ENCODE measurements at places on chromosomes 7 and 10.

GRCh38 chr10:44857363-44858016, 53.6 kb upstream of the TMEM72 start:
- DNase-seq = peak; percentile 14

GRCh38 chr7:98352621-98353020, 48.3 kb downstream of the BAIAP2L1 start:
- DNase-seq = no peak

DNA sequence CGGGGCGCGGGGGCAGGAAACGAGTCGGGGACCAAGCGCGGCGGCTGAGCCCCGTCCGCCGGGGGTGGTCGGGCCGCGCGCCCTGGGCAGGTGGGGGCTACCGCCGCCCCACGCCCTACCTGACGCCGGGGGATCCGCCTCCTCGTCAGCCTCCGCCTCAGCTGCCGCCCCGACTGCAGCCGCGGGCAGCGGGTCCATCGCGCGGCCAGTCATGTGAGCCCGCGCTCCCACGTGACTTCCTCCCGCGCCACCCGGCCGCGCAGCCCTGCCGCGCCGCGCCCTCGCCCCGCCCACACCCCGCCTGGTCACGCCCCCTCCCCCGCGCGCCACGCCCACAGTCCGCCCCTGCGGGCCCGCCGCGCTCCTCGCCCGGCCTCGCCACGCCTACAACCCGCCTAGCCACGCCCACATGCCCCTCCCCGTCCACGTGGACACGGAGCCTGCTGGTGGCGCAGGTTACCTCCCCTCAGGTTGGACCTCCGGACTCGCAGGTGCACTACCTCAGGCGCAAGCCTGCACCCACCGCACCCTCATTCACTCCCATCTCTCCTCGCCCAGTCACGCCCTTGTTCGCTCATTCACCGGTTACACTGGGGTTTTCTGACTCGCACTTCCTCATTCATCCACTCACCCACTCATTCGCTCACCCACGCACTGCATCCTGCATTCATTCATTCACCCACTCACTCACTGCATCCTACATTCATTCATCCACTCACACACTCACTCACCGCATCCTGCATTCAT, at the start of gene SNX8:
SNX8 (minus strand) TSS at position 233 of the 747 bp plus-strand sequence; CDS start at position 213, 20 bp downstream.
- DNase-seq = peak; percentile 92

DNA sequence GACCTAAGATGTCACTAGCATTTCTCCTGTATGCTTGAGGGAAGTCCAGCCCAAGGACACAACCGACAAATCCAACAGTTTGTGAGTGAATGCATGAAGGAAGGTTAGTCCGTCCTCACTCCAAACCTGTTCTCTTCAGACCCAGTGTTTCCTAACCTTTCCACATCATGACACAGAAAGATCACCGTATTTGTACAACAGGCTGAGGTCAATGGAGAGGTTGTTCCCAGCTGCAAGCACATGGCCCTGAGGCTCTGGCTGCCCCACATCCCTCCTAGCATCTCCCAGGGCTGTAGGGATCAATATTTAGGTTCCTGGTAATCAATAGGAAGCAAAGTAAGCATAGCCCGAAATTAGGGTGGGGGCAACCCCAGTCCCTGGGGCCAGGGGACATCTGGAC, 227.9 kb downstream of the PLXNA4 start:
- no peak for DNase-seq

DNA sequence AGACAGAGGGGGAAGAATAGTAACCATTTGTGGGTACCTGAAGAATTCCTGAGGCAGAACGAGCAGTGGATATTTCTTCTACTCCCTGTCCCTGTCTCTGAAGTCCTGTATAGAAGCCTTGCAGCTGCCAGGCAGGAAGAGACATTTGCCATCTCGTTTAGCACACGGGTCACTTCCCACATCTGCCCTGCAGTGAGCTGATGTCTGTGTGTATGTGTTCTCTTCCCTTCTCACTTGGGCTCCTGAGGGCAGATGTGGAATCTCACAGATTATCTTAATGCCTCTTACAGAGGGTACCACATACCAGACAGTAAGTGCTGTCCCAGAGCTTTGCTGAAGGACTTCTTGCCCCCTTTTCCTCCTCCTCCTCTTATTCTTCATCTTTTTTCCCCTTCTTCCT, 14.1 kb upstream of the TRPV6 start:
- DNase-seq = no peak

- DNase-seq = no peak
Measured at GRCh38 chr7:82375713-82376112, 67.9 kb downstream of the CACNA2D1 start.

DNA sequence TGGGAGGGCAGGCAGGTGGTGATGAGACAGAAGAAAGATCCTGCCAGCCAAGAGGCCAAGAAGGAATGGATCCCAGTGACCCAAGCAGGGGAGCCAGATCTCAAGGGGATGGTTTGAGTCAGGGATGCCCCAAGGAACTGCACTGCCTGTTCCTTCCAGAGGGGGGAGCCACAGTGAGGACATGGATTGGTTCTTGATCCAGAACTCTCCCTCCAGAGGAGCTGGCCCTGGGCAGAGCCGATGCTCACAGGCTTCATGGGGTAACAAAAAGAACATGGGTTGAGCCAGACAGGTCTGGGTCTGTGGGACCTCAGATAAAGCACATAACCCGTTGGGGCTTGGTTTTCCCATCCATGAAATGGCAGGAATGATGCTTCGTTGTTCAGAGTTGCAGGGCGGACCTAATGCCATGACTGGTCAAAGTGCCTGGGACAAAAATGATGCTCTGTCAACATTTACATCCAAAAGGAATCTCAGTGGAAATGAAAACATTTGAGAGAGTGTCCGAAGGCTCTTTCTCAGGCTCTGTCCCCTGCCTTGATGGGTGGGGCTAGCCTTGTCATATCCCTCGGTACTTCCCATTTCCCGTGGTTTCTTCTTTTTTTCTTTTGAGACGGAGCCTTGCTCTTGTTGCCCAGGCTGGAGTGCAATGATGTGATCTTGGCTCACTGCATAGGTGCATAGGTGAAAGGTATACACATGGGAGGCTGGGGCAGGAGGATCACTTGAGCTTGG, 4.7 kb upstream of the DENND2A start:
- no peak for DNase-seq

DNA sequence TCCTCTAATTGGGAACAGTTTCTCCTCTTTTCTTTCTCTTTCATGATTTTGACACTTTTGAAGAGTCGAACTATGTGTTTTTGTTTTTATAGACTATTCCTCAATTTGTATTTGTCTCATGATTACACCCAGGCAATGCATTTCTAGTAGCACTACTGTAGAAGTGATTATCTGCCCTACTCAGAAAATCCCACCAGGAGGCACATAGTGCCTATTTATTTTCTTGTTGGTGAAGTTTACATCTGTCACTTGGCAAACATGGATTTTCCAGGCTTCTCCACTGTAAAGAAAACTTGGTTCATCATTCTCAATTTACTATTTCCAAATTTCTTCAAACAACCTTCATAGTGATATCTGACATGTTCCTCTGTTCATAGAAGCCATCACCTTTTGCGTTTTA, 893.9 kb downstream of the CCSER2 start:
- no peak for DNase-seq

DNA sequence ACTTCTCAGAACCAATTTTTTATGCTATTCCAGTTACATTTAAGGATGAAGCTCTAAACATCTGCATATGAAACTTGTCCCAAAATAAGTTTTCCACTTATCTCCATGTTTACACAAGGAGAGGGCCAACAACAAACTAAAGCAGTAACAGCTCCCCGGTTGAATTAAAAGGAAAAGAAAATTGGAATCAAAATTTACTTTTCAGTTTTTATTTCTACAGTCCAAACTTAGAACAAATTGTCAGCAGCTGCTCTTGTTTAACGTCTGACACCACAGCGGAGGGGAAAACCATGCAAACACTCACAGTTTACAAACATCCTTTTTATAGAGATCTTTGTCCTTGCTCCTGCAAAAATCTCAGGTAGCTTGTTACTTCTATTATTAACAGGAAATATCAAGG, 101.3 kb downstream of the COL28A1 start:
- DNase-seq = no peak

- no peak for DNase-seq
Measured at GRCh38 chr10:95730233-95730632, 25.7 kb upstream of the ENTPD1 start.

- DNase-seq = no peak
Measured at GRCh38 chr10:101236376-101237080, 7.3 kb upstream of the LBX1 start.

DNA sequence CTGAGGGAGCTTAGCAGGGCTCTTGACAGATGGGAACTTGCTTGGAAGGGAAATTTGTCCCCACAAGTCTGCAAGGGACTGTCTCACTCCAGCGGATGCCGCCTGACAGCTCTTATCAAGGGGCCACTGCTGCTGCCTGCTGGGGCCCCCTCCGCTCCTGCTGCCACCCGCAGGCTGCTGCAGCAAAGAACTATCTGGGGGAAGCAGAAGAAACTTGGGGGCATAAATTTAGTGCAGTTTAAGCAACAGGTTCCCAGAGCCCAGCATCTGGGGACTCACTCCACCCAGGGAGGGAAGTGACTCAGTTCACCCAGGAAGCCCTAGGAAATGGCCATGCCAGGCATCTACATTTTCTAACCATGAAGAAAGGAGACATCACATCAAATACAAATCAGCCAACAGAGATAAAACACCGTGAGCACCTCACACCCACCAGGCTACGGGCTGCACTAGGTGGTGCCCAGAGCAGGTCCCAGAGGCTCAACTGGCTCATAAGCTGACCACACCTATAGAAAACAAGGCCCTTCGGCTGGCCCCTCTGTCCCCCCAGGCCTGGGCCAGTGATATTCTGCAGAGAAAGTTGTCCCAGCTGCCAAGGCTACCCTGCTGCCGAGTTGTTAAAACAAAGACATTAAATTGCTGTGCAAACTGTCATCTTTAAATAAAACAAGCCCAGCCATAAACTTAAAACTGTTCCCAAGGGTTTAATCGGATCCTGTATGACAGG, 3.7 kb downstream of the RGS10 start:
- DNase-seq = peak; percentile 9

DNA sequence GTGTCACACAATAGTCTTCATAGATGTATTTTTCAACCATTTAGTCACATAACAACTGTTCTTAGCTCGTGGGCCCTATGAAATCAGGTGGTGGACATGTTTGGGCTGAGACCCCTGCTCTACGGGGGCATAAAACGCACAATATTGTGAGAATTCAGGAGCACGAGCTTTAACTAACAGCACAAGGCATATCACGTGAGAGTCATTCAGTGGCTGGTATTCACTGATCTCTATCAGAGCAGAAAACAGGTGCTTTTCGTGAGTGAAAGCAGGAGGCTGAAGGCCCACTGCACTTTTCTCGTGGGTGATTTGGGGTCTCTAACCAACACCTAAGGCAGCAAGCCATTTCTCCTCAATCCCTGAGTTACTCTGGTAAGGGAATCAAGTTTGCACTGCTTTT, 42.8 kb upstream of the GRB10 start:
- DNase-seq = no peak

- no peak for DNase-seq
Measured at GRCh38 chr10:15035385-15036301, 8.1 kb upstream of the OLAH start.

- no peak for DNase-seq
Measured at GRCh38 chr10:73439055-73439454, 5.7 kb upstream of the MSS51 start.

GRCh38 chr10:110459600-110459999, 38.1 kb upstream of the DUSP5 start:
- no peak for DNase-seq

DNA sequence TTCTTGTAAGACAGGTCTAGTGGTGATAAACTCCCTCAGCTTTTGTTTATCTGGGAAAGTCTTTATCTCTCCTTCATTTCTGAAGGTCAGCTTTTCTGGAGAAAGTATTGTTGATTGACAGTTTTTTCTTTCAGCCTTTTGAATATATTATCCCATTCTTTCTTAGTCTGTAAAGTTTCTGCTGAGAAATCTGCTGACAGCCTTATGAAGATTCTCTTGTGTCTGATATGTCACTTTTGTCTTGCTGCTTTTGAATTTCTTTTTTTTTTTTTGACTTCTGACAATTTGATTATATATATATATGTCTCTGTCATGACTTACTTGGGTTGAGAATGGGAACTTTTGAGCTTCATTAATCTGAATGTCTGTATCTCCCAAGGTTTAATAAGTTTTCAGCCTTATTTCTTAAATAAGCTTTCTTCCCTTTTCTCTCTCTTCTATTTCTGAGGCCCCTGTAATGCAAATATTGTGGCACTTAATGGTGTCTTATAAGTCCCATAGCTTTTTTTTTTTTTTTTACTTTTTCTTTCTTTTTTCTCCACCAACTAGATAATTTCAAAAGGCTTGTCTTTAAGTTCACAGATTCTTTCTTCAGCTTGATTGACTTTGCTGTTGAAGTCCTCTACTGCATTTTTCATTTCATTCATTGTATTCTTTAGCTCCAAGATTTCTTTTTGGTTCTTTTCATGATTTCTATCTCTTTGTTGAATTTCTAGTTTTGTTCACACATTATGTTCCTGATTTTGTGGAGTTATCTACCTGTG, 81.4 kb upstream of the IL6 start:
- DNase-seq = no peak

- peak; percentile 2 for DNase-seq
Measured at GRCh38 chr7:27031289-27032172, 64.3 kb downstream of the HOXA1 start.

- no peak for DNase-seq
Measured at GRCh38 chr7:128123291-128124037, 92.2 kb upstream of the LRRC4 start.

- no peak for DNase-seq
Measured at GRCh38 chr10:85225311-85225710, 896.9 kb downstream of the CCSER2 start.

GRCh38 chr7:20514364-20514763, 101.1 kb upstream of the ABCB5 start:
- no peak for DNase-seq

- DNase-seq = no peak
Measured at GRCh38 chr7:43164757-43165156, 52.3 kb downstream of the HECW1 start.

DNA sequence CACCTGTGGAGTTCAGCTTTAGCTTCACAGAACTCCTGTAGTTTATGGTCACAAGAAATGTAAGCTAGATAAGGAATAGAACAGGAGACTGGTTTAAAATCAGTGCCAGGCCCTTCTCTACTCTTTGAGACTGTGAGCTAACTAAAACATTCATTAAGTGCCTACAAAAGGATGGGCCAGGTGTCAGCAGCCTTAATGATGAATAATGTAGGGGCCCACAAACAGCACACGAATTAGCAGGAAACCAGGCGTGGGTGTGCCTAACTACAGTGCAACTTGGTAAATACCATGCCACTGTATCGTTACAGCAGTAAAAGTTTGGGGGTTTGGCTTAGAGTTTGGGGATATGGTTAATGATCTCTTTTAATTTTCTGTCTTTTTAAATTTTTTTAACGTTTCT, 6.1 kb upstream of the ABLIM1 start:
- DNase-seq = no peak

- no peak for DNase-seq
Measured at GRCh38 chr10:17038627-17039026, 91.0 kb downstream of the CUBN start.

- no peak for DNase-seq
Measured at GRCh38 chr10:56867236-56867635, 506.2 kb upstream of the ZWINT start.

- no peak for DNase-seq
Measured at GRCh38 chr7:961546-962400, 7.3 kb upstream of the ADAP1 start.

GRCh38 chr7:78499283-78499682, 700.7 kb downstream of the PHTF2 start:
- no peak for DNase-seq

Measured in central memory CD4-positive, alpha-beta T cell (primary cell).